Stimulated activated memory B cell treated with anti-CD40 and anti-IgM and Interleukin-4, amounts not matched to agents 10 μg/mL and 1 μg/mL and 100 μg/mL, for 72 hours (primary cell): ENCODE measurements at places on chromosomes 4 and X.

- no peak for ATAC-seq
- no peaks in the 10 kb centered on the region for H3K4me1 ChIP-seq
- no peaks in the 10 kb centered on the region for H3K27me3 ChIP-seq
- H3K27ac ChIP-seq: no peak overlapping the region
- no peaks in the 10 kb centered on the region for H3K36me3 ChIP-seq
Measured at GRCh38 chr4:93289831-93290230, 538.7 kb upstream of the ATOH1 start.

- H3K4me1 ChIP-seq: no peaks in the 10 kb centered on the region
- ATAC-seq: no peak
- no peak overlapping the region for H3K4me3 ChIP-seq
- no peak overlapping the region for H3K27ac ChIP-seq
Measured at GRCh38 chr4:103478210-103478609, 241.6 kb downstream of the TACR3 start.

- H3K27ac ChIP-seq: no peak overlapping the region
- no peaks in the 10 kb centered on the region for H3K36me3 ChIP-seq
- no peak for ATAC-seq
- H3K4me3 ChIP-seq: no peak overlapping the region
- no peaks in the 10 kb centered on the region for H3K27me3 ChIP-seq
Measured at GRCh38 chrX:80431505-80431832, 11.2 kb downstream of the TENT5D start.

- no peak overlapping the region for H3K27ac ChIP-seq
- H3K4me3 ChIP-seq: no peak overlapping the region
- H3K4me1 ChIP-seq: no peaks in the 10 kb centered on the region
- no peak for ATAC-seq
- H3K27me3 ChIP-seq: no peaks in the 10 kb centered on the region
Measured at GRCh38 chr4:61079427-61079826, 120.7 kb upstream of the ADGRL3 start.
